ENCODE measurements at places on chromosomes 13 and 19. TPM values are rescaled to one million over a fixed set of nuclear protein-coding genes. Genes with fewer than 3 reads are reported as not detected.

The INSR gene
- total RNA-seq, result 30.3 TPM

The NR2F6 gene
- total RNA-seq, result 23.7 TPM

The ZNF382 gene
- total RNA-seq, result 4.6 TPM

The CNFN gene
- total RNA-seq, result not detected

The MYPOP gene
- 2.4 TPM for total RNA-seq

The LRP3 gene
- total RNA-seq, result 15.0 TPM

The DNASE2 gene
- 22.7 TPM for total RNA-seq

The ARHGAP45 gene
- 0.18 TPM for total RNA-seq

The PTH2 gene
- not detected for total RNA-seq

- no peak for DNase-seq
These were observed 35.8 kb downstream of the ZNF667 start for GRCh38 chr19:56441206-56441792.

DNA sequence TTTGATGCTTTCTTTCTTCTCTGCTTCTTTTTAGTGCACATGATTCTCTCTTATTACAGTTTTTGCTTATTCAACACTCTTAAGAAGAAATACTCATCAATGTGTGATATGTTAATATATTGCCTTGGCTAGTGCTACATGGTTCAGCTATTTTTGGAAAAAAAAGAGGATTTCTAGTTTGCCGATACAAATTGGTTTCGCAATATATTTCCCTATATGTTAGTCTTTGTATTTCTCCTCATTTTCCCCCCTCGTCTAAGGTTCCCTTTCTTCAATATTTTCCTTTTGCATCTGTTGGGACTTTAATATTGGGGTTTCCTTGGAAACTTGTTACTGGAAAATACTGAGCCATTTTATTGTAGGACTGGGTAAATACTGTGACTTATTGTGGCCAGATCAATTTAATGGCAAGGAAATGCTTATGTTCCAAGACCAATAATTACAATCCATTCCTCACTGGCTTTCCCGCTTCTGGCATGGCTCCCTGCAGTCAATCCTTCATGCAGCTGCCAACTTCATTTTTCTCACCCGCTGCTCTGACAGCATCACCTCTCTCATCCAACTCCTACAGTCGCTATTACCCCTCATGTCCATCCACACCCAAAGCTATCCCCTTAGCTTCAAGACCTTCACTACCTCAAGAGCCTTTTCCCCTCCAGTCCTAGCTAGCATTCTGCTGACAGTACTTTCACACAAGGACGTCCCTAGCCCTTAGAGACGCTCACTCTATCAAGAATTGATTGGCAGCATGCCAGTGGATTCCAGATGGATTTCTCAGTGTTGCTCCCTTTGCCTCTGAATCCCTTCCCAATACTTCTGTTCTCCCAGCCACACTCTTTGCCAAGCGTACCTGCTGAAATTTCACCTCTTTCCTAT lies 280.1 kb upstream of the TMTC4 start:
- DNase-seq, result peak; percentile 14

DNA sequence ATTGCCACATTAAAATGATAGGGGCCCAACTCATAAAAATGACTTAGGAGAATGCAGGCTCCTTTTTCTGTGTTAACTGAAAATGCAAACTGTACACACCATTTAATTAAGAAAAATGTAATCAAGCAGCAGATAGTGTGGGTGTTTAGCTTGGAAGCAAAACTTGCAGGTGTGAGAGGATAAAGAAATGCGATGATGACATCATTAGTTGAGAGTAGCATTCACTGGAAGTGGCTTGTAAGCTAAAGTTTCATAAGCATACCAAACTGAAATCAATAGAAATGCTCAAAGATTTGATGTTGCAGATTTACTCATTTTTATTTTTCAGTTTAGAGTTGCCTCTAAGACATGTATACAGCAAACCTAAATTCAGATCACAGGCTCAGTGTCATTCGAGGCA lies 86.6 kb downstream of the PRR20E start:
- no peak for DNase-seq

GRCh38 chr13:24271601-24272451 lies 37.6 kb upstream of the C1QTNF9 start:
- DNase-seq, result peak; percentile 71

DNA sequence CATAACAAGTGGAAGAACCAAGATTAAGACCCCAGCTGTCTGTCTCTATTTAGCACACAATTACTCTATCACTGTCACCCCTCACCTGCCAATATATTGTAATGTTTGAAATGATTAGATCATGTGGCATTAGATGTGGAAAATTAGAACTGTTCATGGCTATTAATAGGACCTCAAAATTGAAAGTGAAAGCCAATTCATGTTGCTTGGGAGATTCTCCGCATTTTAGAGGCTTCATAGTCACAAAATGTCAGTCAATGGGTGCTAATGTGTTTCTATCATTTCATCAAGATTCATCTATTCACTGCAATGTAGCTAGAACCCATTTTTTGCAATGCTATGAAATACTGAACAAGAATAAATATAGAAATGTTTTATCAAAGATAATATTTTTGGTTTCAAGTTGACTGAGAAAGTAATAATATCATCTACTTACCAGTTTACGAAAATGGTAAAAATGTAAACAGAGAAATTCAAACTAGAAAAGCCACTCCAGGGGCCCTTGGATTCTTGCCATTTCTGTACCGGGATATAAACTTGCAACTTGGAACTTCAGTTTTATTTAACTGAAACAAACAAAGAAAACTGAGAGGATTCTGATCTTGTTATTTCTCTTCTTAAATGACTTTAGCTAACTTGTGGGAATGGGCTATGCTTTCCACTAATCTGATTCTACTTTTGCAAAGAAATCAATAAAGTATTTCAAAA lies 388.6 kb downstream of the DCT start:
- no peak for DNase-seq

DNA sequence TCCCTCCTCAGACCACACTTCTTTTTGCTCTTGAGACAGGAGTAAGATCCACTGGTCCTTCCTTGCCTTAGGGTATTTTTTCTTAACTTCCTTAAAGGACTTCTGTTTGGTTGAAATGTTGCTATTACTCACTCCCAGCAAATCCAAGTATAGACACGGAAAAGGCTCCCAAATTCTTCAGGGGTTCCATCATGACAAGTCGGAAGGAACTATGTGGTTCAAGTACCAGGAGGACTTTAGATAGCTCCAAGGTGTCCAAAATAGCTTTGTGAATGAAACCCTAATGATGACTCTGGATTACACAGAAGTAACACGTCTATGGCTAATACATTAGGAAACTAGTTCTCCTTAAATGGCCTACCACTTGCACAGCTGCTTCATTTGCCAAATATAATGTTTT lies 238.7 kb downstream of the KCTD12 start:
- DNase-seq, result no peak

- DNase-seq, result no peak
These were observed 16.4 kb upstream of the KCNN1 start for GRCh38 chr19:17950310-17951156.

DNA sequence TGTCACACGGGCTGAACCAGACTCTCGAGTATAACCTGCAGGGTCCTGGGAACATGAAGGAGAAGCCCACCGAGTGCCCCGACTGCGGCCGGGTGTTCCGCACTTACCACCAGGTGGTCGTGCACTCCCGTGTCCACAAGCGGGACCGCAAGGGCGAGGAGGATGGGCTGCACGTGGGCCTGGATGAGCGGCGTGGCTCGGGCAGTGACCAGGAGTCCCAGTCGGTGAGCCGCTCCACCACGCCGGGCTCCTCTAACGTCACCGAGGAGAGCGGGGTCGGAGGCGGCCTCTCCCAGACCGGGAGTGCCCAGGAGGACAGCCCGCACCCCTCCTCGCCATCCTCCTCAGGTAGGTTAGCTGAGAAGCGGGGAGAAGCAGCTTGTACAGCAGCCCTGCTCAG lies 73.2 kb downstream of the ZNF536 start:
- DNase-seq, result no peak

DNA sequence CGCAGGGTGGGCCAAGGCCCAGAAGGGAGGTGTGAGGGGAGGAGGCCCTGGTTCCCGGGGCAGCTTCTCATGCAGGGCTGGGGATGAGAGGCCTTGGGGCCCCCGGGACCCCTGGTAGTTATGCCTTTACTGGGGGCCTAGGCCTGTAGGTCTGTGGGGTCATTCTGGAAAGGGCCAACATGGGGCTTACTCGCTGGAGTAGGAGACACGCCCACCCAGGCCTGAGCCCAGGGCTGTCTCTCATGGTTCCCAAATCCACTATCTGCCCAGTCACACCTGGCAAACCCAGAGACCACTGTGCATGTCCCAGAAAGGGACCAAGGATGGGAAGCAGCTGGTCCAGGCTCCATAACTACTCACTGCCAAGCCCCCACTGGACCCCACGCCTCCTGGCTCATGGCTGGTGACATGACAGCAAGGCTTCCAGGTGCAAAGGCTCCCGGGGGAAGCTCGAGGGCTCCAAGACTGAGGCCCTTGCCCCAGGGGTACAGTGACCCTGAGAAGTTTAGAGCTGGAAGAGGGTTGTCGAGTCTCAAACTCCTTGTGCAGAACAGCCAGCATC lies 64.2 kb upstream of the ATP12A start:
- DNase-seq, result no peak

DNA sequence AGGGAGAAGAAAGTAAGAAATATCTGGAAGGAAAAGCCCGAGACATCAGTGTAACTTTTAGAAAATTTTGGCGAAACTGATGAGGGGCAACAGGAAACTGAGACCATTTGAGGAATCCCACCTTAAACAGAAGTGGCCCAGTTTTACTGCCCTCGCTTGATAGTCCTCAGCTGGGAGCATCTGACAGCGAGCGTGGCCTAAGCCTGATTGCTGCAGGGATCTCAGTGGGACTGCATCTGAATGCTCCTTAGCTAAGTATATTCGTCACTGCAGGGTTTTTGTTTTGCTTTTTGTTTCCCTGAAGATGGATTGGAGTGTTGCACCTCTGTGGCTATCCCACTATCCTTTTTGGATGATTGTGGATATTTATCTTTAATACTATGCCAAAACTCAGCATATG lies 262.7 kb upstream of the KLHL1 start:
- DNase-seq, result no peak

DNA sequence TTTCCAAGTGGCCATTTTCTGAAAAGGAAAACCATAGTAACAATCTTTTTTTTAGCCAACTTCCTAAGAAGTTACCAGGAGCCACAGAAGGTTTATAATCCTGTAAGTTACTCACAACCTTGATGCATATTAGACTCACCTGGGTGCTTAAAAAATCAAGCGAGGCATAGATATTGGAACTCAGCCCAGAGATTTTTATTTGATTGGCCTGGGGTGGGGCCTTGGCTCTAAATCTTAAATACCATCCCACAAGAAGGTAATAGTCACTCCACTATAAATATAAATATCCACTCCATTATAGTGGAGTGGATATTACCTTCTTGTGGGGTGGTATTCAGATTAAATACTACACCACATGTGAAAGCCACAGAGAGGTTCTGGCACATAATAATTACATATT lies 429.6 kb downstream of the RFC3 start:
- DNase-seq, result no peak

GRCh38 chr19:35049456-35049855 lies 7.9 kb downstream of the HPN start:
- DNase-seq, result no peak

DNA sequence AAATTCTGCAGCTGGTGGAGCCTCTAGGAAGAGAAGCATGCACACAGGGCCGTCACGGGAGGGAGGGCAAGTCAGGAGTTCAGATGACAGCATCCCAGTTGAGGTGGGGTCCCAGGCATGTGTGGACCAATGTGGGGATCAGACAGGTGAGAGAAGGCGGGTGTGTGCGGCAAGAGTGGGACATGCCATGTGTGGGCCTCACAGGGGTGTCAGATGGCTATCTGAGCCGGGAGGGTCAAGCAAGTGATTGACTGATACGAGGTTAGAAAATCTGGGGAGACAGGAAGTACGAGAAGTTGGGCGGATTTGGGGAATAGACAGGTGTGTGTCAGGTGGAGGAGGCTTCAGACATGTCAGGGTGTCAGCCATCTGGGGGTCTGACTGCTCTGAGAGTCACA lies 8.9 kb downstream of the RASGRP4 start:
- no peak for DNase-seq

Data from fibroblast of the aortic adventitia (primary cell).